ENCODE measurements at places on chromosomes 5 and 9.

DNA sequence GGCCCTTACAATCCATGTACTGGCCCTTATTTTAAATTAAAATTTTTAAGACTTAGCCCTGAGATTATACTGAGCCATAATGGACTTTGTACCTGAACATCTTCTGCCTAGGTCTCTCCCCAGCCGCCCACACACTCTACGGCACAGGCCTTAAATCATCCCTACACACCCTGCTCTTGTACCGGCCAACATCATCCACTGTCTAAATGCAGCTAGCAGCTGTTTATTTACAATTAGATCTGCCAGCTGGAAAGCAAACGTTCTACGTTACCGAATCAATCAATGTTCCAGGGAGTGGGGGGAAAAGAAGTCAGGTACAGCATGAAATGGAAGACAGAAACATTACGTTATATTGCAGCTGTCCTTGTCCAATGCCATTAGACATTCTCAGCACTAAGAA is 88.4 kb upstream of the GRAMD2B start:
- DNase-seq = no peak

- no peak for DNase-seq
Observed at GRCh38 chr5:149627070-149627469, 45.8 kb downstream of the ARHGEF37 start.

DNA sequence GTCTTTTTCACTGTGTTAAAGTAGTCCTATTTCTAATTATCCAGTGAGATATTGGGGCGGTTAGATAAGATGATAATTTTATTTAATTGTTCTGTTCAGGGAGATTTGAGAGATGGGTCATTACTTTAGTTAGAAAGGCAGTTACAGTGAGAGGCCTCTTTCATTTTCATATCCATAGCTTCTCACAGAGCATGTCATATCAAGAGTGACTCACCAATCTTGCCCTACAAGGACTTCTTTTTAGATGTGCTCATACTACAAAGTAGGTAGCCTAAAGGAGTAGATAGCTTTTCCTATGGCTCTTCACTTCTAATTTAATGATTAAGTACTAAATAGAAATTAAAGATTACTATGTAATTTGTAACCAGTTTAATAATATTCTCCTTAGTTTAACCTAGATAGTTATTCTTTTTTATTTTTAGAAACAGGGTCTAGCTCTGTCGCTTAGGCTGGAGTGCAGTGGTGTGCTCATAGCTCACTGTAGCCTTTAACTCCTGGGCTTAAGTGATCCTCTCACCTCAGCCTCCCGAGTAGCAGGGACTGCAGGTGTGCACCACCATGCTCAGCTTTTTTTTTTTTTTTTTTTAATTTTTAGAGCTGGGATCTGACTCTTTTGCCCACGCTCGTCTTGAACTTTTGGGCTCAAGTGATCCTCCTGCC is 71.0 kb downstream of the FER start:
- no peak for DNase-seq

DNA sequence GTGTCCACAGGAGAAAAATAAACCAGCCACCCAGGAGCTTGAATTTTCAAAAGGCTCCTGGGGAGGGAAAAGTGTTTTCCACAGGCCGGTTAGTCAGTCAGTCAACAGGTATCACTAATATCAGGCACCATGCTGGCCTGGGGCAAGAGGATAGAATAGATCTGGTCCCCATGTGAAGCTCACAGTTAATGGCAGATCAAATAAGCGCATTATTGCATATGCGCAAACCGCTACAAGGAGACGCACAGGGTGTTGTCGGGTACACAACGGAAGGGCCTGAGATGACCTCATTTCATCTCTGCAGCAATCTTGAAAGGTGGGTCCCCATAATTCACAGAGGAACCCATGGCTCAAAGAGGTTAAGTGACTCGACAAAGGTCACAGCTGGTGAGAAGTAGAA is 260.7 kb downstream of the CRB2 start:
- no peak for DNase-seq

DNA sequence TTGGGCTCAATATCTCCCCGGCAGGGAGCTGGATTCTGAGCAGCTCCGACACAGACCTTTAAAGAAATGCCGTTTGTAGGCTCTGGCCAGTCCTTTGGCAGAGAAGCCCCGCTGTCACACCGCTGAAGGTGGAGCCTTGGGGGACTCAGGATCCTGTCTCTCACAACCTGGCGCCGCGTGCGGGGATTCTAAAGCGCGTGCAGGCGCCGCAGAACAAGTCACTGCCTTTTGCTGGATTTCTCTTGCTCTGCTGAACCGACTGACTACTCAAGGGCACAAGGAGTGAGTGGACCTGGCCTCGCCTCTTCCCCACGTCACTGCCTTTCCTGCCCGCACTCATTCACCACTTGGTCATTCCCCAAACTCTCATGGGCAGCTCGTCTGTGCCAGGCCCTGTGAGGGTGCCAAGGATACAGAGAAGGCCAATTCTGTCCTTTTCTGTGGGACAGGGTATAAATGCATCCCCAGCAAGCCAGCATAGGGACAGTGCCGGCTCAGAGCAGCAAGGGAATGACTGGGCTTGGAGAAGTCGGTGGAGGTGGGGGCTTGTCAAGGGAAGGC is 69.3 kb downstream of the CRB2 start:
- DNase-seq = no peak

DNA sequence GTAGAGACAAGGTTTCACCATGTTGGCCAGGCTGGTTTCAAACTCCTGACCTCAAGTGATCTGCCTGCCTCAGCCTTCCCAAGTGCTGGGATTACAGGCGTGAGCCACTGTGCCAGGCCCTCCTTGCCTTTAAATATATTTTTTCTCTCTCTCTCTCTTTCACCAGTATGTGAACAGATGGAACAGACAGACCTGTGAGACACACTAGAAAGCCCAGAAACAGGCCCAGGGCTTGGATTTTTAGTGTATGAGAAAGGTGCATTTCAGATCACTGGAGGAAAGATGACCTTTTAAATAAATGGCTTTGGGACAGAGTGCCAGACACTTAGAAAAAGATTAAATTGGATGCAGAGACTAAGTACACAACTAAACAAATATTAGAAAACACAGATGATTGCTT is 3.1 kb downstream of the RASGEF1C start:
- no peak for DNase-seq

DNA sequence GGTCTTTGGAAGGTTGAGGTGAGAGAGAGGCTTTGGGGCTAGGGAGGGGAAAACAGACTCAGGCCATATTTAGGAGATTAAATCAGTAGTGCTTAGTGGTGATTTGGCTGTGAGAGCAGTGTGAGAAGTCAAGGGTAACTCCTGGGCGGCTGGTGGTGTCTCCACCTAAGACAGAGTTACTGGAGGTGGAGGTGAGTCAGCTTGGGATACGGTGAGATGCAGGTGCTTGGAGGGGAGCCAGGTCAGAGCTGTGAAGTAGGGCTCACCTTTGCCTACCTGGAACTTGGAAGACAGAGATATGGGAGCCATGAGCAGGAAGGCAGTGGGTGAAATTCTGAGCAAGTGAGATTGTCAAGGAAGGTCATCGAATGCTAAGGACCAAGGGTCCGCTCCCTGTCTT is 24.5 kb downstream of the RGS3 start:
- no peak for DNase-seq

DNA sequence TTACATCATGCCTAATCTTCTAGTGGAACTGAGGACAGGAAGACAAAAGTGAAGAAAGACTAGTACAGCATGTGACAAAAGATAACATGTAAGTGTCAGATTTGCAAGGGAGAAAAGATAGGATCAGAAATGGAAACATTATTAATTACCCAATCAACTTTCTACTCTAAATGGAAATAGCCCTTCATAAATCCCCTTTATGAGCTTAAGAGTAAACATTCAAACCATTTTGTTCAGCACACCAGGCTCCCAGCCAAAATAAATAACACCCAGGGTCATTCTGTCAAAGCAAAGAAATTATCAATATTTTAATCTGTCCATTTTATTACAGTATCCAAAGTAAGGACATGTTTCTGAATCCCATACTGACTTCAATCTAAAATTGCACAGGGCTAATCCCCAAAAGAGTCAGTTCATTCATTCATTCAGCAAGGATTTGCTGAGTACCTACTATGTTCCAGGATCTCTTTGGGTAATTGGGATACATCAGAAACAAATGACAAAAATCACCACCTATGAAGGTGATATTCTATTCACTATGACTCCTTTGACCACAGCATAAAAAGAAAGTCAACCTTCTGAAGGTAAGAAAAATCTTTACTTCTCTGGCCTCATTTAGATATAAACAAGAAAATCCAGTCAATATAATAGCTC is 5.3 kb downstream of the PRELID2 start:
- DNase-seq = no peak

DNA sequence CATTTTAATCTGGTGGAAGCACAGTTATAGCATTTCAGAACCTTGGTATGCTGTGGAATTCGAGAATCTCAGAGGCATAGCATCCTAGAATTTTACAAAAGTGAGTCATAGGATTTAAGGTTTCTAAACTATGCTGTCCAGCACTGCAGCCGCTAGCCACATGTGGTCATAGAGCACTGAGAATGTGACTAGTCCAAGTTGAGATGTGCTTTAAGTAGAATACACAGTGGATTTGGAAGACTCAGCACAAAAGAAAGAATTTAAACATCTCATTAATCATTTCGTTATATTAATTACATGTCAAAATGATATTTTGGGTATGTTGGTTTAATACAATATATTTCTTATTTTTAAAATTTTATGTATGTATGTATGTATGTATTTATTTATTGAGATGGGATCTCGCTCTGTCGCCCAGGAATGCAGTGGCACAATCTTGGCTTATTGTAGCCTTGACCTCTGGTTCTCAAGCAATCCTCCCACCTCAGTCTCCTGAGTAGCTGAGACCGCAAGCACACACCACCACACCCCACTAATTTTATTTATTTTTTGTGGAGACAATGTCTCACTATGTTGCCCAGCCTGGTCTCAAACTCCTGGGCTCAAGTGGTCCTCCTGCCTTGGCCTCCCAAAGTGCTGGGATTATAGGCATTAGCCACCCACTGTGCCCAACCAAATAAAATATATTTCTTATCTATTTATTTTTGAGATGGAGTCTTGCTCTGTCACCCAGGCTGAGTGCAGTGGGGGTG is 20.4 kb upstream of the RPS14 start:
- DNase-seq = no peak
